Thoracic aorta (tissue), 2 donors: ENCODE measurements at places on chromosomes 6 and 20. TPM values are rescaled to one million over a fixed set of nuclear protein-coding genes. Genes with fewer than 3 reads are reported as not detected.
A peak's percentile ranks its signal among the peaks of the same experiment; 100 is the strongest.

The HRH3 gene
- total RNA-seq = not detected

DNA sequence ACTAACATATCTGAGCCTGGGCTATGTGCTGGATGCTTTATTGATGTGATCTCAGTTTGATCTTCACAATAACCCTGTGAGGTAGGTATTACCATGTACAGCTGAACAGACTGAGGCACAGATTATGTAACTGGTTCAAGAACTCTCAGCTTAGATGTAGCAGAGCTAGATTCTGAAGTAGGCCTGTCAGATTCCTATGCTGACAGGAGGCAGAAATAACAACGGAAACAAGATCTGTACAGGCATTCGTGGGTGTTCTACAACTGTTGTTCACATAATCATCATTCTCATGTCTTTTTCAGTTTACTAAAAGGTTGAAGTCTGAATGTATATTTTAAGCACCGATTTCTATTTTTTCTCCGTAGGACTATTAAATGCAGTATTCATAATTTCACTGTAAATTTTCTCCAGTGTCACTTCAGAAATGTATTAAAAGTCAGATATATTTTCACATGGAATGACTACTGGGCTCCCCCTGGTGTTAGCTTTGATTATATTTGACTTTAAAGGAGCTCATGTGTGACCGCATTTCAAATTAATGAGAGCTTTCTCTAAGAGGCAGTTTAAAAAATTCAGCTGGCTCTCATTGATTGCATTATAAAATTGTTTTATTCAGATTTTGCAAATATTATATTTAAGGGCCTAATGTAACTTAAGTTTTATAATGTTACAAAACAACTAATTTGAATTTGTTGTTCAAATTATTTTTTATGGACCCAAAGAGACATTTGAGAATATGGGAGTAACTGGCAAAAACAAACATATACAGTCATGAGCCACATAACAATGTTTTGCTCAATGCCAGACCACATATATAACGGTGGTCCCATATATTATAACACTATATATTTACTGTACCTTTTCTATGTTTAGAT lies 36.4 kb upstream of the SLC17A4 start:
- DNase-seq = no peak
- H3K36me3 ChIP-seq = no peaks in the 10 kb centered on the region
- H3K4me3 ChIP-seq = no peak overlapping the region

The FAXC gene
- 0.99 TPM for total RNA-seq

The NOTCH4 gene
- 26.0 TPM for total RNA-seq

The HEY2 gene
- 40.9 TPM for total RNA-seq

GRCh38 chr20:58868795-58869194 lies 16.3 kb downstream of the GNAS start:
- no peaks in the 10 kb centered on the region for H3K4me1 ChIP-seq
- H3K27me3 ChIP-seq = no peaks in the 10 kb centered on the region

GRCh38 chr6:107400616-107401147 lies 58.7 kb downstream of the PDSS2 start:
- no peaks in the 10 kb centered on the region for H3K36me3 ChIP-seq
- H3K4me1 ChIP-seq = no peaks in the 10 kb centered on the region
- H3K27ac ChIP-seq = no peak overlapping the region
- H3K27me3 ChIP-seq = no peaks in the 10 kb centered on the region

- no peaks in the 10 kb centered on the region for H3K4me1 ChIP-seq
- no peak for DNase-seq
- no peak overlapping the region for H3K4me3 ChIP-seq
- H3K27me3 ChIP-seq = no peaks in the 10 kb centered on the region
- H3K27ac ChIP-seq = no peak overlapping the region
- no peaks in the 10 kb centered on the region for H3K36me3 ChIP-seq
These were observed 108.5 kb downstream of the UNC5CL start for GRCh38 chr6:40930555-40930954.

The TCF19 gene
- 1.6 TPM for total RNA-seq

DNA sequence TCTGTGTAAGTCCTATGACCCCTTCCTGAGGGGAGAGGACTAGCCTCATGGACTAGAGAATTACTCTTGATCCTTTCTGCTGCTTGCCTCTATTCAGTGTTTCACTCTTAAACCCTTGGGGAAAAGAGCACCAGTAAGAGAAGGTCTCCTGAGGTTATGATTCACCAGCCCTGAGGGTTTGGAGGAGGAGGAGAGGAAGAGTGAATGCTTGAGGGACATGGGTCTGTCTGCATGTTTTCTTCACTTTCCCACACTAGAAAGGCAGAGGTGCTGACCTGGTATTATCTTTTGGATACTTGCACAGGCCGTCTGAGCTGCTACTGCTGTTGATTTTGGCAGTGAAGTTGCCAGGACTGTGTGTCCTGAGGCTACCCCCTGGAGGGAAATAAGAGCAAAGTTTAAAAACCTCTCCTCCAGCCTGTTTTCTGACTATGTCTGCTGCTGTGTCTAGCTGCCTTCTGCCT lies 78.3 kb downstream of the CD109 start:
- peaks cover 5% of the 10 kb centered on the region for H3K36me3 ChIP-seq
- no peak for DNase-seq
- H3K4me3 ChIP-seq = no peak overlapping the region
- no peak overlapping the region for H3K27ac ChIP-seq

GRCh38 chr6:56999049-56999448 lies 44.1 kb downstream of the BEND6 start:
- DNase-seq = no peak
- H3K36me3 ChIP-seq = no peaks in the 10 kb centered on the region
- no peaks in the 10 kb centered on the region for H3K4me1 ChIP-seq
- no peak overlapping the region for H3K27ac ChIP-seq

The ELOVL2 gene
- 0.41 TPM for total RNA-seq

DNA sequence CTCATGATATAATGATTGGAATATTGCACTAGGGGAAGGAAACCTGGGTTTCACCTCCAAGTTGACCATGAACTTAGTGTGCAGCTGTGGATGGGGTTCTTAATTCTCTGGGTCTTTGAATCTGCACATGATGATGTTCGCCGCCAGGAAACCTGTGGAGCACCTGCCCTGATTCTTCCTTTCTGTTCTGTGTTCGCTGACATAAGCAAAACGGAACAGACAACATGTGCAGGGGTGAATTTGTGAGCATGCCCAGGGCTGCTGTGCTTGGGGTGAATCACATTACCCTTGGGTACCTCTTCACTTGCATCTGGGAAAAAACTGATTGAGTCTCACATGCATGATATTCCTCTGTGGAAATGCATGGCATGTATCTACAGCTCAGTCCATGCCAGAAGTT lies 48.8 kb downstream of the CAP2 start:
- H3K4me3 ChIP-seq = no peak overlapping the region
- H3K4me1 ChIP-seq = peaks cover 18% of the 10 kb centered on the region
- H3K27ac ChIP-seq = no peak overlapping the region
- no peaks in the 10 kb centered on the region for H3K27me3 ChIP-seq
- DNase-seq = no peak
- H3K36me3 ChIP-seq = no peaks in the 10 kb centered on the region

DNA sequence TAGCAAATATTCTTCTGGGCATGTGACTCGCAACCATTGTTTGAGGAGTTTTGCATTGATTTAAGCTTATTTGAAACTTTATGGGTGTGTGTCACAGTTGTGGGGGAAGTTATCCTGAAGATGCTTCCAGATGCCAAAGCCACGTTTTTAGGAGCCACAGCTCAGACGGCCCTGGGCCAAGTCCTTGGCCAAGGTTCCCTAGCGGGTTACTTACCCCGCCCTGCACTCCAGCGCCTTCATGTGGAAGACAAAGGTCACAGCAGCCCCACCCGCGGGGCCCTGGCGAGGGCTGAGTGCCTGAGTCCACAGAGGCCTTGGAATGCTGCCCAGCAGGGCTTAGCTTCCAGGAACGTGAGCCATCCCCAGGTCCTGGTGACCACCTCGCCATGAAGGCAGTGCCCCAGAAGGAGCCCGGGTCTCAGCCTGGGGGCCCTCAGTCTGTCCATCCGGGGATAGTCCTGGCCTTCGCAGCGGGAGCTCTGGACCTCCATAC lies 308.3 kb downstream of the CDH4 start:
- H3K4me3 ChIP-seq = no peak overlapping the region
- no peaks in the 10 kb centered on the region for H3K27me3 ChIP-seq
- no peaks in the 10 kb centered on the region for H3K36me3 ChIP-seq
- no peak for DNase-seq

DNA sequence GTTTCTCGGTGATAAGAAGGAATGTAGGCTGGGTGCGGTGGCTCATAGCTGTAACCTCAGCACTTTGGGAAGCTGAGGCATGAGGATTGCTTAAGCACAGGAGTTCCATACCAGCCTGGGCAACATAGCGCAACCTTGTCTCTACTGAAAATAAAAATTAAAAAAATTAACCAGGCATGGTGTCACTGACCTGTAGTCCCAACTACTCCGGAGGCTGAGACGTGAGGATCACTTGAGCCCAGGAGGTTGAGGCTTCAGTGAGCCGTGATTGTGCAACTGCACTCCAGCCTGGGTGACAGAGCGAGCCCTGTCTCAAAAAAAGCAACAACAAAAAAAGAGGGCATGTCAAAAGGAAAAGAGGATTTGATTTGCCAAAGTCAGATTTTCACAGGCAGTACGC lies 3.9 kb downstream of the NEU1 start:
- no peak for DNase-seq
- H3K36me3 ChIP-seq = peaks cover 15% of the 10 kb centered on the region
- peaks cover 16% of the 10 kb centered on the region for H3K4me1 ChIP-seq
- no peaks in the 10 kb centered on the region for H3K27me3 ChIP-seq
- no peak overlapping the region for H3K27ac ChIP-seq

DNA sequence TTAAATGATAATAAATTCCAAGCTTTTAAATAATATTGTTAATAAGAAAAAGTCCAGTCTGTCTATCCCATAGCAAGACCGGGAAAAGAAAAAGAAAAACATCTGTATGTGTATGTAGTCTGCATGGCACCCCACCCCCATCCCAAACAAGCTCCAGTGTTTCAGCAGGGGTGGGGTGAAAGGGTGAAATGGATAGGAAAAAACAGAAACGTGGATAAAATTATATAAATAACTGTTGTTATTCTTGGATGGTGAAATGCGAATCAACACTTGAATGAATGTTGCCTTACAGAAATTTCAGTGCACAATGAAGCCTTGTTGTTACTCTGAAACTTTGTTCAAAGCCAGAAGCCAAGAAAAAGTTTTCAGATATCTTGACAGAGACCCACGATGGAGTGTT lies 31.4 kb downstream of the HAO1 start:
- no peaks in the 10 kb centered on the region for H3K27me3 ChIP-seq
- DNase-seq = no peak
- peaks cover 5% of the 10 kb centered on the region for H3K4me1 ChIP-seq
- H3K36me3 ChIP-seq = no peaks in the 10 kb centered on the region
- no peak overlapping the region for H3K27ac ChIP-seq

DNA sequence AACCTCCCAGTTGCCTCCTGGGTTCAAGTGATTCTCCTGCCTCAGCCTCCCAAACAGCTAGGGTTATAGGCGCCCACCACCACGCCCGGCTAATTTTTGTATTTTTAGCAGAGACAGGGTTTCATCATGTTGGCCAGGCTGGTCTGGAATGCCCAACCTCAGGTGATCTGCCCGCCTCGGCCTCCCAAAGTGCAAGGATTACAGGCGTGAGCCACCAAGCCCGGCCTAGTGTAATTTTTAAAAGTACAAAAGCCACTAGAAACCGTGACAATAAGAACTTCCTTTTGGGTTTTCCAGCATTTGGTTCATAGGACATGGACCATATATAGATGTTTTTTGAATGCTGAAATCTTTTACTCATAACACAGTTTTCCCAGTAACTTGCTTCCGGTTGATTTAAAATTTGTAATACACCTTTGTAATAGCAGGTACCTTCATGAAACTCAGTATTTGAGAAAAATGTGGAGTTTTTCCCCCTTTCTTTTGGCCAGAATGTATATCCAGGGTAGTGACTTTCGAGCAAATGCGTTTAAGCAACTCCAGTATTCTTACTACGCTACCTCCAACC lies 467 bp downstream of the PXT1 start:
- H3K27me3 ChIP-seq = no peaks in the 10 kb centered on the region
- no peak for DNase-seq
- H3K27ac ChIP-seq = peak overlapping the region; percentile 87
- H3K36me3 ChIP-seq = no peaks in the 10 kb centered on the region
- peak overlapping the region; percentile 84 for H3K4me3 ChIP-seq
- peaks cover 28% of the 10 kb centered on the region for H3K4me1 ChIP-seq

- H3K27me3 ChIP-seq = no peaks in the 10 kb centered on the region
- no peak for DNase-seq
- H3K4me3 ChIP-seq = no peak overlapping the region
- H3K4me1 ChIP-seq = peaks cover under 1% of the 10 kb centered on the region
These were observed 50.0 kb downstream of the CDH26 start for GRCh38 chr20:60008130-60008808.

The CCN6 gene
- total RNA-seq = not detected

The SLC26A8 gene
- total RNA-seq = not detected

DNA sequence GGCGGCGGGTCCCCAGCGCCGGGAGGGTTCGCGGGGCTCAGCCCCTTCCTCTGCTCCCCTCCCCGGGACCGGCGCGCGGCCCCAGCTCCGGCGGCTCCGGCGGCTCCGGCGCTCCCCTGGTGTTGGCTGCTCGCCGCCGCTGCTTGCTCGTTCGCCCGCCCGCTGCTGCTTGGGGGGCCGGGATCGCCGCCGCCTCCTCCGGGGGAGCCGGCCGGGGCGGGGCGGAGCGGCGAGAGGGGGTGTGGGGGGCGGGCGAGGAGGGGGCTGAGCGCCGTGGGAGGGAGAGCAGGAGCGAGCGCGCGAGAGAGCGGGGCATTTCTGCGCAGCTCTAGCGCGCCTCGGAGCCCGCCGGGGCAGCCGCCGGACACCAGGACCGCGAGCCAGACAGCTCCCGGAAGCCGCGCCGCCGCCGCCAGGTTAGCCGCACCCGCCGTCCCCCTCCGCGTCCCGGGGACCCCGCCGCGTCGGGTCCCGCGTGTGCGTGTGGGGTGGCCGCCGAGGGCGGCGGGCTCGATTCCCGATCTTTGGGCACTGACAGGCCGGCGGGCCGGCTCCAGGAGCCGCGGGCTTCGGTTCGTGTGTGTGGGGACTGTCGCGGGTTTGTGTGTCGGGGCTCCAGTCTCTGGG lies 62.0 kb upstream of the EPB41L1 start:
- no peaks in the 10 kb centered on the region for H3K36me3 ChIP-seq
- H3K27me3 ChIP-seq = no peaks in the 10 kb centered on the region
- no peak for DNase-seq
- peaks cover 12% of the 10 kb centered on the region for H3K4me1 ChIP-seq
- H3K4me3 ChIP-seq = peak overlapping the region; percentile 87
- H3K27ac ChIP-seq = no peak overlapping the region

DNA sequence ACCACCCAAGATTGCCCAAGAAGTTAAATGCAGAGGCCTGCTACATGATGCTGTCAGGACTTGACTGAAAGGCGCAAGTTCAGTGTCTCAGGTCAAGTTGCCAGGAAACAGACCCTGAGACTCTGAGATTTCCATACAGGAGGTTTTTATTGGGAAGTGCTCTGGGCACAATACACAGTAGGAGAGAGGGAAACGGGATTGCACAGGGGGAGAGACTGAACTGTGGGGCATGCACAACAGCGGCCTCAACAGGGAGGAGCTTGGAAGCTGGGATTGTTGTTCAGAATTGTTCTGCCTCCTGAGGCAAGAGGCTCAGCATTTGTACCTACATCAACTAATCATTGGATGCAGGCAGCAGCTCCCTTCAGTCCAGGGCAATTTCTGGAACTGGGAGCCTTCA lies 6.7 kb downstream of the STX11 start:
- no peak overlapping the region for H3K4me3 ChIP-seq
- DNase-seq = no peak
- no peaks in the 10 kb centered on the region for H3K27me3 ChIP-seq
- no peaks in the 10 kb centered on the region for H3K36me3 ChIP-seq
- no peak overlapping the region for H3K27ac ChIP-seq

- no peak overlapping the region for H3K27ac ChIP-seq
- no peak for DNase-seq
- H3K27me3 ChIP-seq = no peaks in the 10 kb centered on the region
- no peaks in the 10 kb centered on the region for H3K4me1 ChIP-seq
- H3K36me3 ChIP-seq = no peaks in the 10 kb centered on the region
These were observed 139.3 kb upstream of the PMEPA1 start for GRCh38 chr20:57849121-57849520.
